ENCODE measurements at places on chromosomes 1 and 21.

GRCh38 chr1:115217150-115218033 lies 120.7 kb downstream of the NGF start:
- no peak for DNase-seq

GRCh38 chr1:48250572-48250971 lies 28.1 kb downstream of the SLC5A9 start:
- DNase-seq = no peak

DNA sequence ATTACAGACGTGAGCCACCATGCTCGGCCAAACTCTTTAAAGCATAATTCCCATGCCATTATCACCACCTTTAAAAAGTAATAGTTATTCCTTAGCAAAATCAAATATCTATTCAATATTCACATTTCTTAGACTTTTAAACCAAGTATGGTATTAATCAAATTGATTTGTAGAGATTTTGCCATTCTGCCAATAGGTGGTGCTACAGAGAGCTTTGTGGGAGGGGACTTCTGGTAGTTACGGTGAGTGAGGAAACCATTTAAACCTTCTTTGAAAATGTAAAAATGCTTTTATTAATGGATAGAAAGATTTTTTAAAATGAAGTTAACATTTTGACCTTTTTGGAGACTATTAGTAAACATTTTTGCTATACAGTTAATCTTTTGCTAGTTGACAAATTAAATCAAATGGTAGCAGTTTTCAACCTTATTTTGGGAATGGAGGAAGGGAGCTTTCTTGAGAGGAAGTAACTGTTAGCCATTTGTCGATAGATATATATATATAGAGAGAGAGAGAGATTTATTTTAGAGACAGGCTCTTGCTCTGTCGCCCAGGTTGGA lies 19.3 kb downstream of the IARS2 start:
- no peak for DNase-seq

DNA sequence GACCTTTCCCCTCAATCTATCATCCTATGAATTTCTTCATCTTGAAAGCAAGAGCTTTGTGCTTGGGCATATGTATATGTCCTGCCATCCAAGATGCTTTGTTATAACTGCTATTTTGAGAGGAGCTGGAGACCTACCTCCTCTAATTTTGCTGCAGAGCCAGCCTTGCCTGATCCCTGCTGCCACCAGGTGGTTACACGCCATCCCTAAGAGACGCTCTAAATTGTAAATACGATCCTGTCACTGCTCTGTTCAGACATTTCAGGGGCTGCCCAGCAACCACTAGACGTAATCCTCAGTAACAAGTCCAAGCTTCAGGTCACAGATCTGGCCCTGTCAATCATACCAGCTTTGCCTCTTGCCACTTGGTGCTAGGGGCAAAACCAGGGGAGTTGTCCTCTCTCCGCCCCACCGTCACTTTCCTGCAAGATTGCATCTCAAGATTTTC lies 32.9 kb downstream of the GPA33 start:
- DNase-seq = no peak

DNA sequence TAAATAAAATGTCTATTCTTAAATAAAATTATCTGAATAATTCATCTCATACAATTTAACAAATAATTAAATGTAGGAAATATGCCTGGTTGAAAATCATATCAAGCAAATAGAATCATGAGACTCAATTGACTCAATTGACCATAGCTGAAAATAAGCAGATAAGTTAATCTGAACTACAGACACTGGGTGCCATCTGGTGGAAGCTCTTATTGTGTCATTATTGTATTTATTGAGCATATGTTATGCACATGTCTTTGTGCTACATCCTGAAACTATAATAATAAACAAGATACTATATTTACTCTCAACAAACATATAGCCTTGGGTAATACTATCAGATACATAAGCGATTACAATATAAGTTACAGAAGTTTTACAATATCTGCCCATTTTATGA lies 41.0 kb downstream of the BRINP3 start:
- no peak for DNase-seq

- DNase-seq = no peak
Measured at GRCh38 chr1:2451741-2452140, 24.3 kb upstream of the PLCH2 start.

DNA sequence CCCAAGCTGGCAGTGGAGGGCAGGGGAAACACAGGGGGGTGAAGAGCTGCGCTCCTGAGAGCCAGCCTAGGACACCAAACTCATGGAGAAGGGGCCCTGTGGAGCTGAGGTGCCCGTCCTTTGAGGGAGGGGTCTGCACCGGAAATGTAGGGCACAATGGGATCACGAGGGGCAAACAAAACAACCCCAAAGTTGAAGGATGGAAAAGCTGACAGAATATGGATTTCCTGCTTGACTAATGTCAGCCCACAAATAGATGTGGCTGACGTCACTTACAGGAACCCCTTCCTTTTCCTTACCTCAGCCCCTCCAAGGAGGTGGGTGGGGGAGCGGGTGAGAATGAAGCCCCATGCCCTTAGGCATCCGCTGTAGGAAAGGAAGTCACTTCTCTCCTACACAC lies 110.9 kb downstream of the KCNN3 start:
- no peak for DNase-seq

- no peak for DNase-seq
Measured at GRCh38 chr1:1198423-1199140, 7.8 kb downstream of the TNFRSF18 start.

- DNase-seq = no peak
Measured at GRCh38 chr1:103101399-103101798, 6.9 kb downstream of the COL11A1 start.

DNA sequence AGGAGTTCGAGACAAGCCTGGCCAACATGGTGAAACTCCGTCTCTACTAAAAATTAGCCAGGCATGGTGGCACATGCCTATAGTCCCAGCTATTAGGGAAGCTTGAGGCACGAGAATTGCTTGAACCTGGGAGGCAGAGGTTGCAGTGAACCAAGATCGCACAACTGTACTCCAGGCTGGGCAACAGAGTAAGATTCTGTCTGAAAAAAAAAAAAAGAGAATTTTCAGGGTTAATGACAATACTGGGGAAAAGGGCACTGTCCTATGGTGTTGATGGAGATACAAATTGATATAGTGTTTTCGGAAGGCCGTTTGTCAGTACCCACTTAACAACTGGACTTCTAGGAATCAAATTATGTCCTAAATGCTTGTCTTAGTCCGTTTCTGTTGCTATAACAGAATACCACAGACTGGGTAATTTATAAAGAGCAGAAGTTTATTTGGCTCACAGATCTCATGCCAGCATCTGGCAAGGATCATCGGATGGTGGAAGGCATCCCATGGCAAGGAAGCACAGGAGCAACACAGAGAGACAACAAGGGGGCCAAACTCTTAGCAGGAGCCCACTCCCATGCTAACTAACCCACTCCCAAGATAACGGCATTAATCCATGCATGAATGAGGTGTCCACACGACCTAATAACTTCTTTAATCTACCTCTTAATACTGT lies 41.3 kb downstream of the ZBTB8A start:
- no peak for DNase-seq

Data from C1 segment of cervical spinal cord (tissue), 14 donors.